ENCODE measurements at places on chromosomes 5 and 9. TPM values are rescaled to one million over a fixed set of nuclear protein-coding genes. Genes with fewer than 3 reads are reported as not detected.

The PBX3 gene
- 12.9 TPM for total RNA-seq

The ITGA1 gene
- 1.0 TPM for total RNA-seq

The PLPPR1 gene
- total RNA-seq = not detected

The AK6 gene
- 42.8 TPM for total RNA-seq

The RLN1 gene
- not detected for total RNA-seq

The TLR4 gene
- 0.18 TPM for total RNA-seq

The CDC23 gene
- total RNA-seq = 23.7 TPM

The IFNB1 gene
- total RNA-seq = 0.15 TPM

The MYMK gene
- not detected for total RNA-seq

The PCDHGA6 gene
- 0.22 TPM for total RNA-seq

The DEPDC1B gene
- 18.3 TPM for total RNA-seq

The ADAMTS12 gene
- 9.2 TPM for total RNA-seq

The GRIN3A gene
- total RNA-seq = not detected

The FBXW2 gene
- 36.6 TPM for total RNA-seq

The RIMOC1 gene
- total RNA-seq = 9.3 TPM

The DOCK8 gene
- total RNA-seq = 0.23 TPM

The CAMK2A gene
- total RNA-seq = 0.76 TPM

The TAS2R1 gene
- not detected for total RNA-seq

The TLN1 gene
- 127 TPM for total RNA-seq

The CATSPER3 gene
- 0.40 TPM for total RNA-seq

The PCDHB16 gene
- 0.06 TPM for total RNA-seq

The QSOX2 gene
- 29.7 TPM for total RNA-seq

The HTR4 gene
- total RNA-seq = not detected

The CDH12 gene
- not detected for total RNA-seq

The CORO2A gene
- total RNA-seq = 0.59 TPM

The SNCAIP gene
- 0.03 TPM for total RNA-seq

Data from A549 treated with CORT108297 at 1 μM for 4 hours (cell line).